SJSA1 (cell line): ENCODE measurements at places on chromosomes 7 and 10.

GRCh38 chr7:2829040-2829439 is 15.1 kb downstream of the GNA12 start:
- DNase-seq: no peak

DNA sequence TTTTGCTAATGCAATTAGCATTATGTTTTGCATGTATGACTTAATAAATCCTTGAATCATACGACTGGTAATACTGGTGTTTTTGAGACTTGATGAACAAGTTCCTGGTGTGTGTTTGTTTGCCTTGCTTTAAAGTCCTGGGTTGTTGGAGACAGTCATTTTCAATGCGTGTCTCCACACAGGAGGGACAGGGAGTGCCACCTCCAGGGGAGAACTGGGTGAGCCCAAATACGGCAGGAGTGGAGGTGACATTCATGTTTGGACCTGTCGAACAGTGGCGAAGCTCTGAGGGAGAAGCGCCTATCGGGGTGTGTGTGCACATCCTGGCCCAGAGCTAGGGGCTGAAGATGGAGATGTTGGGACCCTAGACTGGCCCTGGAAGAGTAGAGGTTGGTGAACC is 43.8 kb downstream of the DAGLB start:
- no peak for DNase-seq

DNA sequence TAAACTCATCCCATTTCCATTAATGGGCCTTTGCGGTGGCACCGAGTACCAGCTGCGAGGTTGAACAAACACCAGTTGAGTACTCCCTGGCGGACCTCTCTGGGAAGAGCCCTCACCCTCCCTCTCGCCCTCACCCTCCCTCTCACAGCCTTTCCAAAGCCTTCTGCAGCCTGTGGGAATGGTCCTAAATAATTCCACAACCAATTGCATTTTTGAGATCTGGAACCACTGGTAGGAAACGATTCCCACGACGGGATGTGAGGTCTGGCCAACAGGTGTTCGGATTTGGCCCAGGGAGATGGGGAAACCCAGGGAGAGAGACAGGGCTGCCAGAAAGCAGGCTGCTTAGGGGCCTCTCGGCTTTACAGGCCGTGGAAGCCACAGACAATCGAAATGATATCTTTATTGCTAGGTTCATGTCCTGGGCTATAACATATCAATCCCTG is 5.3 kb downstream of the PTF1A start:
- DNase-seq: no peak

DNA sequence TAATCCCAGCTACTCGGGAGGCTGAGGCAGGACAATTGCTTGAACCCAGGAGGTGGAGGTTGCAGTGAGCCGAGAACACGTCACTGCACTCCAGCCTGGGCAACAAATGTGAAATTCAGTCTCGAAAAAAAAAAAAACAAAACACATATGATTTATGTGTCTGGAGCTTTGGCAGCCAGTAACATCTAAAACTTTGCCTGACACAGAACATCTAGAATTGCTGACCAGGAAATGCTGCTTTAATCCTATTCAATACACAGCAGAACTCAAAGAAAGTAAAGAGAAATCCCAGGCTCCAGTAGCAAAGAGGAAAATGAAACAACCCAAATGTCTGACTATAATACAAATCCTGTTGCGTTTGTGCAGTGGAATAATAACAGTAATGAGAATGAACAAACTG is 4.5 kb upstream of the CCDC6 start:
- DNase-seq: no peak

- no peak for DNase-seq
Measured at GRCh38 chr10:34911661-34912205, 96.6 kb upstream of the PARD3 start.

DNA sequence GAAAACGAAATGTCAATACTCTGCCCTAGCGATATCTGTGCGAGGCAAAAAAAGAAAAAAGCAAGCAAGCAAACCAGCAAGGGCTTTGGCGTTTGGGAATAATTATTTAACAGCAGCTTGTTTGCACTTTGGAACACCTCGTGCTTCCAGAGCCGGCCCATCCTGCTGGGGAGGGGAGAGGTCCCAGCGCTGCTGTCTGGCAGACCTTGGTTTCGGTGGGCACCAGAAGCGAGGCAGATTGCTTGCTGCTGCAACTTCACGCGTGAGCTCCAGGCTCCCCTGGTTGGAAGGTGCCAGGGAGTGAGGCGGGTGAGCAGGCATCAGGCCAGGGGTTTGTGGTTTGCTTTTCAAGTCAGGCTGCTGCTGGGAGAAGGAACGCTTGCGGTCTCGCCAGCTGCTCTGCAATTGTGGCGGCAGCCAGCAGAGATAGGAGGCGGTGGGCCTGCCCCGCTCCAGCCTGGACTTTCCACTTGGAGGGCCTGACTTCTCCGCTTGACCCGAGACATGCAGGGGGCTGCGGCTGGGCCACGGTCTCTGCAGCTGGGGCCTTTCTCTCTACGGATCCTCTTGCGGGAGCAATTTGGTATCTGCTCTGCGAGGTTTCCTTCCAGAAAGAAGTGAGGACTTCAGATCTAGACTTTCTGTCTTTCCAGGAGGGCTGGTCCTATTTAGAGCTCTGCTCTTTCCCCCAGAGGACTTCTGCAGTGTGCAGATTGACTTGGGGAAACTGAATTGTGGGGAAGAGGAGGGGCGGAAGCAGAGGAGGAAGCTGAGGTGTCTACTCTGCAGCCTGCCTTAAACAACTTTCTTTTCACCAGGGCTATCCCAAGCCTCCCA is 131.4 kb downstream of the PRPF18 start:
- DNase-seq: peak; percentile 78

DNA sequence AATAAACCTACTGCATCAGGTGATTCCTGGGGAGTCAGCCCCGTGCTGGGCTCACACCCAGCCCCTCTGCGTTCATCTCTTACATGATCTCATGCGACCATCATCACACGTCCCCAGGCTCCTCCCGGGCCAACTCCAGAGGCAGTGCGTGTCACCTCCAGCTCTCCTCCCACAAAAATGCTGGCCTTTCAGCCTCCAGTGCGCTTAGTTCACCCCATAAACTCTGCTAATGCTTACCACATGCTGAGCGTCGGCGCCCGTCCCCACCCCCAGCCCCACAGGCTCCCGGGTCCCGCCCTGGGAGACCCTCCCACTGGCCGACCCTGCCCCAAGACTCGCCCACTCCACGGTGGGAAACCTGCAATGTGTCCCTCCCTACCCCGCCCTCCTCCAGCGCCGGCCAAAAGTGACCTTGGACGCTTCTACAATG is 816 bp upstream of the SDK1 start:
- no peak for DNase-seq

DNA sequence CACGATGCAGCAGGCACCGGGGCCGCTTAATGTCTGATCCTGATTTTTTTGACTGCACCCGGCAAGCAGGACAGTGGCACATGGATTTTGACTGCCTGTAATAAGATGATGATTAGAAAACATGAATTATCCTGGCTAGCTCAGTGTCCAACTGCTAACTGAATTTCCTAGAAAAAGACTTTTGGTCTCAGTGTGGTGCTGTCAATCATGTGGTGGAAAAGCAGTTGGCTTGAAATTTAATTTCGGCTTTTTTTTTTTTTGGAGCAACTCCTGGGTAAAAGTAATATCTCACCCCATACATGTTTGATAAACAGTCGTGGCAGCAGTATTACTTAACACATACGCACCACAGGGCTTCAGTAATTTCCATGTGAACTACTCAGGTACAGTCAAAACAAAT is 227.7 kb downstream of the FANK1 start:
- DNase-seq: no peak

- no peak for DNase-seq
Measured at GRCh38 chr7:106862317-106863089, 2.6 kb upstream of the PIK3CG start.

- peak; percentile 89 for DNase-seq
Measured at GRCh38 chr10:14405076-14406065, 74.6 kb upstream of the FRMD4A start.

GRCh38 chr7:17311952-17312351 is 13.5 kb downstream of the AHR start:
- no peak for DNase-seq

DNA sequence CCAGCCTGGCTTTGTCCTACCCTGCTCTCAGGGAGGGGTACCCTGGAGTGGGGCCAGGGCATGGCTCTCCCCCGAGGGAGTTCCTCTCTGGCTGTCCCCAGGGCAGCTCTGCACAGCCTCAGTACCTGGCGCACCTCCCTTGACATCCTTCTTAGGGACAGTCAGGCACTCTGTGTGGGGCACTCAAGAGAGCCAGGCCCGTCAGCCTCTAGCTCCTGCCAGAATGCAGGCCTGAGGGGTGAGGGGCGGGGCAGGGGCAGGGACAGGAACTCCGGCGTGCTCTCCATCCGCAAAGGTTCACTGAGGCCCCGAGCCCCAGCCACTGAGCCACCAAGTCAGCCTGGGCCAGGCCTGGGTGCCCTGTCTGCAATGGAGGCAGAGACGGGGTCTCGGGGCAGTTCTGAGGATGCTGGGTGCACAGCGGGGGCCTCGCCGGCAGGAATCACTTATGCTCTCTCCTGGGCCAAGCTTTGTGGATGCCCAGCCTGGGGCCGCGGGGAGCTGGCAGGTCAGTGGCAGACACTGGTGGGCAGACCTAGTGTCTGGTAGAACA is 10.1 kb downstream of the LIMK1 start:
- peak; percentile 6 for DNase-seq

DNA sequence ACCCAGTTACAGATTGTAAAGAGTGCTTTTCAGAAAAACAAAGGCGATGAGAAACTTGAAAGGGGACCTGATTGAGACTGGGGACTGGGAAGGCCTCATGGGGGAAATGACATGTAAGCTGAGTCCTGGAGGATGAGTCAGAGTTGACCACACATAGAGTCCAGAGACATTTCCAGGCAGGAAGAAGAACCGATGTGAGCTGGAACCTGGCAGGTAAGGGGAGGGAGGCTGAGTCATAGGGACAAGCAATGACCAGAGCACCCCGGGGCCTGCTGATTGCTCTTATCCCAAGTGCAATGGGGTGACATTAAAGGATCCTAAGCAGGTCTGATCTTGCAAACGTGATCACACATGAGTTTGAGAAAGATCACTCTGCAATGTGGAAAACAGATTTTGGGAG is 11.7 kb downstream of the TLL2 start:
- peak; percentile 33 for DNase-seq

DNA sequence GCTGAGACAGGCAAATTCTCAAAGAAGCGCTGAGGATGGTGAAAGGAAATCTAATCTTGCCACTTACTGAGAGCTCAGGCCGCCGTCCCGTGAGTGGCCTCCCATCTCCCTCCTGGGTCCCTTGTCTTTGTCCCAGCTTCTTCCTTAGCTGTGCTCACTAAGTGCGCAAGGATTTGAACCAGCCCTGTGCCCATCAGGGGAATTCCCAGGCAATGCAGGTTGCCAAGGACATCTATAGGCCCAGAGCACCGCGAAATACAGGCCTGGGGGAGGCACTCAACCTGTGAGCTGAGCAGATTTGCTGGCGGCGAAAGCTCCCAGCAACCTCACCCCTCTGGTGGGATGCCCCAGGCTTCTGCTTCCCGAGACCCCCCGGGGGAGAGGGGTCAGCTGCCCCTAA is 64.8 kb downstream of the OAT start:
- no peak for DNase-seq

DNA sequence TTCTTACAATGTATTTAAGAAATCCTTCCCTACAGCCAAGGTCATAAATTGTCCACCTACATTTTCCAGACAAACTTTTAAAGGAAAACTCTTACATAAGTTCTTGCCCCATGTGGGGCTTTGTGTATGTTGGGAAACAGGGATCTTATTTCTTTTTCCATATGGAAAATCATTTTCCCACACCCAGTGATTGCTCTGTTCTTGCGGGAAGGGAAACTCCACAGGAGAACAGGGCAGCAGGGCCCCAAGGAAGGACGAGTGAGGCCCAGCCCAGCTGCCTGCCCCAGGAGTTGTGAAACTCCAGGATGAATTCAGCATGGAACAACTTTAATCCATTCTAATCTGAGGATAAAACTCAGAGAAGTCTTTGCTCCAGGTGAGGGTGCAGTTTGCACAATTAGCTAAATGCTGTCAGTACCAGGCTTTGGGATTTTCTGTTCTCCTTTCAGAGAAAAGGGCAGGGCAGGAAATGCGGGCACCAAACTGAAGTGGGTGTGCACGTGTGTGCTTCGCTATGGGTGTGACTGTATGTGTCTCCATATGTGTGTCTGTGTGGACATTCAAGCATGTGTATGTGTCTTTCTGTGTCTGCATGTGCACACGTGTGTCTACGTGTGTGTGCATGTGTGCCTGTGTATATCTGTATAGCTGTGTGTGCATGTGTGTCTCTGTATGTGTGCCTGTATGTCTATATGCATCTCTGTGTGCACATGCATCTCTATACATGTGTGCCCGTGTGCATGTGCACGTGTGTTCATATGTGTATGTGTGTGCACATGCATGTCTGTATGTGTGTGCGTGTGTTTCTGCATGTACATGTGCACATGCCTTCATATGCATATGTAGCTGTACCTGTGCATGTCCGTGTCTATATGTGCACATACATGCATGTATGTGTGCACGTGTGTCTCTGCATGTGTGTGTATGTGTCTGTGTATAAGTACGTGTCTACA is 102.0 kb upstream of the FAM20C start:
- DNase-seq: no peak

DNA sequence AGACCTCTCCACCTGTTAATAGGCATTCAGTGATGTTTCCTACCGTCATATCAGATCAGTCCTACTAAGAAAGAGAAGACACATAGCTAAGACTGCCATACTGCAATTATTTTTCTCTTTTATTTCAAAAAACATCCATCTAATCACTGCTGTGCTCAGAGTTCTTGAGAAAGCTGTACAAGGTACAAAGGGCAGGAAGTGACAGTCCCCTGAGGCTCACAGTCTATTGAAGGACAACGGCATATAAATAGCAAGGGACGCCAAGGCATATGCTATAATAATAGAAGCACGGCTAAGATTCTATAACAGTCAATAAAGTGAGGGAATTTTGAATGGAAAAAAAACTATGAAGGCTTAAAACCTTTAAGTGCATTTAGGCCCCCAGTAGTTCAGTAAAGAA is 415.3 kb upstream of the NRP1 start:
- no peak for DNase-seq

DNA sequence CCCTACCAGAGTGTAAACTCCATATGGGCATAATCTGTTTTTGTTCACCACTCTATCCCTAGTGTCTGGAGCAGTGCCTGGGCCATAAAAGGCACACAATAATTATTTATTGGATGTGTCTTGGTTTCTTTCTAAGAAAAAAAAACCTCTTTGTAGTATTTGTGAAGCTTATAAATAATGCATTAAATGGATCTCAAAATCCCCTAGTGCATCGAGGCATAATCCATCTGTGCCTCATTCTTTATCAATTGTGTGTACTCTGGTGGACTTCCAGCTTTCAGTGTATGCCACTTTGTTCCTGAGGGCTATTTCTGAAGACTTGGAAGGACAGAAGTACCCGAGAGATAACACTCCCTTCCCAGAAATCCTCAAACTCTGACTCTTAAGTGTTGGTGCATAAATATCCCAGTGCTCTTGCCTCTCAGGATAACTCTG is 255.0 kb upstream of the PHYHIPL start:
- no peak for DNase-seq

GRCh38 chr10:30853066-30853465 is 178.6 kb downstream of the ZNF438 start:
- no peak for DNase-seq
